ENCODE measurements at places on chromosomes 2 and 18.

GRCh38 chr2:187050409-187050998, 201.5 kb upstream of the ZSWIM2 start:
- no peak for DNase-seq

DNA sequence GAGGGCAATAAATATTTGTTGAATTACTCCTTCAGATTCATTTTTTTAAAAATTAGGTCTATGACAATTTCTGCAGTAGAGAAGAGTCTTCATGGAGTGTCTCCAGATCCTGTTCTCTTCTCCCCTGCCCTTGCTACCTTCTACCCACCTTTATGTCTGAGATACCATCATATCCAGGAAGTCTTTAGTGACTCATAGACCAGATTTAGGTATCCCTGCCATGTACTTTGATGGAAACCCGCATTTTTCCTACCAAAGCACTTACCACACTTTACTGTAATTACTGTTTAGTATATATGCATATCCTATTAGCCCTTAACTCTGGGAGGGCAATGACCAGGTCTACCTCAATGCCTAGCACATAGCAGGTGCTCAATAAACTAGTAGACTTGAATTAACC, 11.6 kb downstream of the ZNF397 start:
- no peak for DNase-seq

DNA sequence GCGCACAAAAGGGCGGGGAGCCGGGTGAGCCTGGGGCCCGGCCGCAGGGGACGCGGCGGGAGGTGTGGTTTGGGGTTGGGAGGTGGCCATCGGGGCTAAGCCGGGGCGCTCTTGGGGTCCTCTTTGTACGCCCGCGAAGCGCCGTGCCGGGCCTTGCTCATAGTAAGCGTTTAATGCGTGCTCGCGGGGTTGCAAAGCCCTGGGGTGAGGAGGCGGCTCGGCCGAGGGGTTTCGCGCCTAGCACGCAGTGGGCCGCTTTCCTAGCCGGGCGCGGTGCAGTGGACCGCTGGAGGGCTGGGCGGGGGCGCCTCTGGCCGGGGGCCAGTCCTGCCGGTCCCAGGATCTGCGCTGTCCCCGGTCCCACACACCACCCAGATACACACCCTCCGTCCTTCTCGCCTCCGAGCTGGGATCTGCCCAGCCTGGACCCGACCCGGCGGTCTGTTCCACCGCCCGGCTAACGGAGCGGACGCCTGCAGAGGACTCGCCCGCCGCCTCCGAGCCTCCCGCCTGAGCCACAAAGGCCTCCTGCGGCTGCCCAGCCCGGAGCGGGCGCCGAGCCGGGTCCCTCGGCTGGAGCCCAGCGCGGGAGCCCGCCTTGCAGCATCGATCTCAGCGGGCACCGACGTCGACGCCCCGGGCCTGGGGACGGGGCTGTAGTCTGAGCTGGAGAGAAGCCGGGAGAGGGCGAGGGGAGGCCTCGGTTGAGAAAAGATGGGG, 564 bp downstream of the DPYSL5 start:
- DNase-seq = no peak

- no peak for DNase-seq
Observed at GRCh38 chr2:49351560-49351959, 197.2 kb upstream of the FSHR start.

- DNase-seq = peak; percentile 78
Observed at GRCh38 chr2:112259509-112260294, 4.9 kb upstream of the ZC3H8 start.

- no peak for DNase-seq
Observed at GRCh38 chr2:176653479-176654443, 384.5 kb downstream of the MTX2 start.

- DNase-seq = no peak
Observed at GRCh38 chr2:2926009-2926857, 451.4 kb downstream of the EIPR1 start.

GRCh38 chr2:151032741-151033191, 228.9 kb downstream of the RBM43 start:
- DNase-seq = no peak
